ENCODE measurements at places on chromosomes 3 and 15.

DNA sequence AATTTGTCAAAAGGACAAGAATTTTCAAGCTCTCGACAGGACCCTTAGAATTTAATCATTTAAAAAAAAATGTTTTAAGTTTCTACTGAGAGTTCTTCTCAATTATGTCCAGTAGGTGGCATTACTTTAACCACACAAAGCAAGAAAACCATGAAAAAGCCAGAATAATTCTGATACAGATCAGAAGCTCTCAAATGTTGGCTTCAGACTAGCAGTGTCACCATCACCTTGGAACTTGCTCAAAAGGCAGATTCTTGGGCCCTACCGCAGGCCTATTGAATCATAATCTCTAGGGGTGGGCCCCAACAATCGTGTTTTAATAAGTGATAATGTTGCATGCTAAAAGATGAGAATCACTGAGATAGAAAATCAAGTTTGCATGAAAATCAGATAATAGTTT is 99.5 kb upstream of the KCNMB2 start:
- no peak for DNase-seq

- no peak for DNase-seq
These were observed 582.3 kb downstream of the EDEM1 start for GRCh38 chr3:5769825-5770224.

DNA sequence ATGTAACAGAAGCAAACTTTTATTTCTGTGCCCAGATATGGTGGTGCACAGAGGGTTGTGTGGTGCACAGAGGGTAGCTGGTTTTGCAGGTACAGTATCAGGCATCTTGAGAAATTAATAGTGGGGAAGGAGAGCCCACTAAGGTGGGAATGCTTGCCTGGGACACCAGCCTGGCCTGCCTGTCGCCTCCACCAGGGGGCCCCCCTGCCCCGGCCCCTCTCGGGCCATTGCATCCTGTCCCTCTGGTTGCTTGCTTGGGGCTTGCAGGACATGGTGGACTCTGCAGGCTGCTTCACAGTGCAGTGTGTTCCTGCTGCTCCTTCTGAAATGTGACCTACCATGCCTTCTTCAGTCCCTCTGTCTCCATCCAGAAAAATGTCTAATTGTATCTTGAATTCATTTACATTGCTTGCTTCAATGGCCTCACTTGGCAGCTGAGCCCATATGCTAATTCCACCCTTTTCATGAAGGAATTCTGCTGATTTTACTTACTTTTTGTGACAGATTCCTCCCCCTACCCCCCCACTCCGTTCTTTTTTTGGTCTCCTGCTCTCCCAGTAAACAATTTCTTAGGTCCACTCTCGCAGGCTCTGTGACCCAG is 73.6 kb downstream of the EEFSEC start:
- DNase-seq = peak; percentile 39

GRCh38 chr15:77187751-77188464 is 117.0 kb upstream of the TSPAN3 start:
- no peak for DNase-seq

DNA sequence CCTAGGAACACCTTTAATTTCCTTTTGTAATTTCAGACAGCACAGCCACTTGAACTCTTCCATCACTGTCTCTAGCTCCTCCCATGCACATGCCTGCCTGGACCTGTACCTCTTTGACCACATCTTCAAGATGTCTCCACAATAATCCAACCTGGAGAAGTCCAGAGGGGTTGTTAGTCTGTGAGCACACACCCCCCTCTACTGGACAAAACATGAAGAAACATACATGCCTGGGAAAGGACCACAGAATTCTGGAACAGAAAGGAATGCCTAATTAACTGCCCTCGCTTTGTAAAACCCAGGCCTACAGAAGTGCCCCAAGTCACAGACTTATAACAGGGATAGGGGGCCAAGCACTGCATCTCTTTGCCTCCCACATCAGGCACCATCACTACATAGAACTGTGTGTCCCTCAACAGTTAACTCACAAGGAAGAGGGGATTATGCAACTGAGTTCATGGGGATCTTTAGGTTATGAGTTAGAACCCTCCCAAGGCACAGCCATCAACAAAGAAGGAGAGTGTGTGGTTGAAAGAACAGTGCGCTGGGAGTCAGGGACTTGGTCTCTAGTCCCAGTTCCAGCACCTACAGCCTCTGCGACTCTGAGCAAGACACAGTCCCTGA is 61.7 kb downstream of the FMN1 start:
- no peak for DNase-seq

DNA sequence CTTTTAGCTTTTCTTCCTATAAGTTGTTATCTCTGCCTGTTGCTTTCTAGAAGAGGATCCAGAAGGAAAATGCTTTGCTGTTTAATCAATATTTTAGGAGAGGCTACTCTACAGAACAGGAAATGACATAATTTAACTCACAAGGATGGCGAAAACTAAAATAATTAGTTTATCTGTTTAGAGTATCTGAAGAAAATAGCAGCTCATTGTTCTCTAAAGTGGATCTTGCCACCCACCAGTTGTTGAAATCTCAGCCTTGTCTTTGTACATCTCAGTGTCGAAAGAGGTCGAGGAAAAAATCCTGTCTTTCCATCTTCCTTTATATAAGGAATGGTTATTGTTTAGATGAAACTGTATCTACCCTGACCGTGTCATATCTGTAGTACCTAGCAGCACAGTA is 126.6 kb downstream of the ZNF609 start:
- DNase-seq = no peak

GRCh38 chr3:112555535-112556170 is 6.1 kb downstream of the ATG3 start:
- DNase-seq = no peak

DNA sequence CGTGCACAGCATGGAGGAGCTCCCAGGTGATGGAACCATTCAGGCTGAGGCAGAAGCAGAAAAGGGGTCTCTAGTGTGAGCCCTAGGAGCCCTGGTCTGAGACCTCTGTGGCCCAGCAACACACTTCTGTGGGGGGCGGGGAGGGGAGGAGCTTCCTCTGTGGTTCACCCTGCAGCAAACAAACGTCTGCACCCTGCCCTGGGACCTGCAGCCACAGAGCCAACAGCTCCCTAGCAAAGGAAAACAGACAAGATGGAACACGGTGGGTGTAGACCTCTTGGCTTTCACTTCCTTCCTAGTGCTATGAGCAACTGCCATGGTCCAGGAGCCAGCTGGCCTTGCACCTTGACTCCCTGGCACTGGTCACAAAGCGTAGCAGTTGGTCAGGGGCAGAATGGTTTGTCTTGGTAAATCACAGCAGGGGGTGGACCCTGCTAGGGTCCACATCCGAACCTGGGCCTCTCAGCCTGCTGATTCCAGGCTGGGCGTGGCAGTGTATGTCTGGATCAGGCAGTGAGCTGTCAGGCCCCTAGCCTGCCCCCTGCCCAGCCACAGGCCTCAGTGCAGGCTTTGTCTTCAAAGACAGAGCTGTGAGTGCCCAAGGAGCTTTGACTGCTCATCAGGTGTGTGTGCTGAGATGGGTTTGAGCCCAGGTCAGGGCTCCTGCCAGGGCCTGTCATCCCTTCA is 6.7 kb downstream of the AMIGO3 start:
- no peak for DNase-seq

- no peak for DNase-seq
These were observed 11.2 kb downstream of the TGM4 start for GRCh38 chr3:44885618-44886017.

GRCh38 chr3:184419171-184419570 is 39.3 kb downstream of the CHRD start:
- no peak for DNase-seq

DNA sequence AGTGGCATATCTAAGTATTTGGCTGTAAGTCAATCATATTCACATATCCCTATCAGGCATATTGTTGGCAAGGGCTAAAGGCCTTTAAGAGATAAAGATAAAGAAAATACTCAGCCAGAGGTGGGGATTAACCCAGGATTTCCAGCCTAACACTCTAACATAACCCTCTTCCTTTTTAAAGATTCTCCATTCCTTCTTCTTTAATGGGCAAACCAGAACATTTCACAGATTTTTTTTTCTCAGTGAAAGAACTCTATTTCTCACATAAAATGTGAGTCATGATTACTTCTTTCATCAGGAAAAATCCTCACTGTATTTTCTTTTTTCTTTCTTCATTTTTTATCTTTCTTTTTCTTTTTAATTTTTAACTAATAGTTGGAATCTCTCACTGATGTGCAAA is 200.4 kb downstream of the NR1D2 start:
- DNase-seq = no peak

DNA sequence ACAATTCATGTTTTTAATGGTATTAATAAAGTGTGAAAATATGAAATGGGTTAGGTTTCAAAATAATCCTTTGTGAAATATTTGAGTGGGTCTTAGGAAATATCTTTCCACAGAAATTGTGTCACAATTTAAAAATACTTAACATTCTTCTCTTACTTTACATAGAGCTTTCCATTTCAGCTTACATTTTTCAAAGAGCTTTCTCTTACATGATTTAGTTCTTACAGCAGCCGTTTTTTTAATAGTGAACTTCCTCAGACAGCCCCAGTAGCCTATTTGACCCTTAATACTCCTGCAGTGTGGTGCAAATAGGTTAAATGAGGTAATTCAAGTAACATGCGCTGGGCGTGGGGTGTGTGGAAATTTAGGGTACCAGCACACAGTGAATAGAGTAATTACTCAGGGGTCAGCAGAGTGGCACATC is 21.8 kb downstream of the P2RY12 start:
- DNase-seq = no peak

DNA sequence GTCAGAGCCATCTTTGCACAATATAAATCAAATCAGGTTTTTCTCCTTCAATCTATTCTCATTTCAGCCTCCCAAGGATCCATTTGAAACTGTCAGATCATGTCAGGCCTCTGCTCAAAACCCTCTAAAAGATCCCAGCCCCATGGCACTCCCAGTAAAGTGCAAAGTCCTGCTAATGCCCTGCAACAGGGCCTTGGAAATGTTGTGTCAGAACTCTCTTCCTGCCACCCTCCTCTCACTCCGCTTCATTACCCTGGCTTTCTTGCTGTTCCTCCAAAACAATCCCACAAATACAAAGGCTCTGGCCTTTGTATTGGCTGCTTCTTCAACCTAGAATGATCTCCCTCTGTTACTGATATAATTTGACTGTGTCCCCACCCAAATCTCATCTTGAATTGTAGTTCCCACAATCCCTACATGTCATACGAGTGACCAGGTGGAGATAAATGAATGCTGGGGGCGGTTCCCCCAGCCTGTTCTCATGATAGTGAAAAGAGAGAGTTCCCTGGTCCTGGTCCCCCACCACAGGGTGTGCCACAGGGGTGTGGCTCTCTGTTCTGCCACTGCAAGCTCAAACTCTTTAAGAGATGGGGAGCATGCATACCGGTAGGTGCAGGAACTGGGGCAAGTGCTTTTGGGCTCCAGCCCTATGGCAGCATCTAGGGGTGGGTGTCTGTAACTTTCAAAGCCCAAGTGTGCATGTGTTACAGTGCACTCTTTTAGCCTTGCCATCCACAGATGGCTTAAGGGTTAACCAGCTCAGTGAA is 22.9 kb upstream of the TRA2B start:
- DNase-seq = no peak

DNA sequence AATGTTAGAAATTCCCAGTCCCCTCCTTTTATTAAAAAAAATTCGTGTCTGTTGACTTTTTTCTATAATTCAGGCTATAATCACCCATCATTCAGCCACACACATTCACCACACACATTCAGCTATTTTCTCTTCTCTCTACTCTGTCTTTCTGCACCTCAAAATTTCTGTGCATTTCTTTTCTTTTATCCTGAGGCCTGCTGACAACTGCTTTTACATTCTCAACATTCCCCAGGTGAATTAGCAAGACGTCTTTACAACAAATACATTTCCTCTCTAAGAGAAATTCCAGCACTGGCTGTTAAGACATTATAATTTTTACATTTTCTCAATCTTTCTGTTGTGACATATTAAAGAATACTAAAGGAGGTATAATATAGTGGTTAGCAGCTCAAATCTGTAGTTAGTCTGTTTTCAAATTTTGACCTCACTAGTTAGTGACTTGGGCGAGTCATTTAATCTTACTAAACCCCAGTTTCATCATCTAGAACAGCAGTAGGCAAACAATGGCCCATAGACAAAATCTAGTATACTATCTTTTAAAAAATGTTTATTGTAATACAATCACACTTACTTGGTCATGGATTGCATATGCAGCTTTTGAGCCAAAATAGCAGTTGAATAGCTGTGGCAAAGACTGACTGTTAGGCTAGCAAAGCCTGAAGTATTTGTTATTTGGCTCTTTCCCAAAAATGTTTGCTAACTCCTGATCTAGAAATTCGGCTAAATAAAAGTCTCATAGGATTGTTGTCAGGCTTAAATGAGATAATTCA is 350.7 kb downstream of the NSUN3 start:
- no peak for DNase-seq

- no peak for DNase-seq
These were observed 98.0 kb upstream of the TNIK start for GRCh38 chr3:171558188-171558696.

DNA sequence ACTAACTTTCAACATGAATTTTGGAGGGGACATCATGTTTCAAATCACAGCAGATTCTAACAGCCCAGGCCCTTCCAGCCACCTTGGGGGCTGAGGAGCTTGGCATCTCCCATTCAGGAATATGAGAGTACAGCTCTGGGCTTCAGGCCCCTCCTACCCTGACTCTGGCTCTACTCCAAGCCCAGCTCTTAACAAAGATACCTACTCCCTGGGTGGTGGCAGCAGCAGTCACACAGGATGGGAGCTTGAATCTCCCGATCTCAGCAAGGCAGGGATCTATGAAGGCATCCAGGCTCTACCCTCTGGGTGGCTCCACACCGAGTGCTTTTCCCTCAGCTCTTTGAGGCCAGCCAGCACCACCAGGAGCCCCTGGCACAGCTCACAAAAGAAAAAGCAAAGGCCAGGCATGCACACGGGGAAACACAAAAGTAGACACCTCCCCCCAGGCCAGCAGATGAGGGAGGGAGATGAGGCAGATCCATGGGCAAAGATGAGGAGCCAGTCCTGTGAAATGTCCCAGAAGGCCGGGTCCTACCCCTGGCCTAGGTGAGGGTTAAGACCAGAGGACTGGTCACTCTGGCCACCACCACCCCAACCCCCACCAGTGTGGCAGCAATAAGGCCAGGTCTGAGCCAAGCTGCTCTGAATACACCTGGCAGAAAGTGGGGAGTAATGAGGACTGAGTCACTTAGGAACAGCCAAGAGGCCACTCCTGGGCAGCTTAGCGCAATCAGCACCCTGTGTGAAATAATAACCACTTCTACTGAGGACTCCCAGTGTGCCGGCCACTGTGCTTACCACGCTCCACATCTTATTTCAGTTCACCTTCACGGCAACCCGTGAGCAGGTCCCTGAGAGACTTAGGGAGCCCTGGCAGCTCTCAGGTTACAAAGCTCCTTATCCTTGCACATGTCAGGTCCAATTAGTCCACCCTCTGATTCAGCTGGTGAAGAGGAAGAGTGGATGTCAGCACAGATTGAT is 24.3 kb downstream of the PLA2G4F start:
- peak; percentile 20 for DNase-seq
